NCI-H524 (cell line): ENCODE measurements at places on chromosomes 6 and 20.

DNA sequence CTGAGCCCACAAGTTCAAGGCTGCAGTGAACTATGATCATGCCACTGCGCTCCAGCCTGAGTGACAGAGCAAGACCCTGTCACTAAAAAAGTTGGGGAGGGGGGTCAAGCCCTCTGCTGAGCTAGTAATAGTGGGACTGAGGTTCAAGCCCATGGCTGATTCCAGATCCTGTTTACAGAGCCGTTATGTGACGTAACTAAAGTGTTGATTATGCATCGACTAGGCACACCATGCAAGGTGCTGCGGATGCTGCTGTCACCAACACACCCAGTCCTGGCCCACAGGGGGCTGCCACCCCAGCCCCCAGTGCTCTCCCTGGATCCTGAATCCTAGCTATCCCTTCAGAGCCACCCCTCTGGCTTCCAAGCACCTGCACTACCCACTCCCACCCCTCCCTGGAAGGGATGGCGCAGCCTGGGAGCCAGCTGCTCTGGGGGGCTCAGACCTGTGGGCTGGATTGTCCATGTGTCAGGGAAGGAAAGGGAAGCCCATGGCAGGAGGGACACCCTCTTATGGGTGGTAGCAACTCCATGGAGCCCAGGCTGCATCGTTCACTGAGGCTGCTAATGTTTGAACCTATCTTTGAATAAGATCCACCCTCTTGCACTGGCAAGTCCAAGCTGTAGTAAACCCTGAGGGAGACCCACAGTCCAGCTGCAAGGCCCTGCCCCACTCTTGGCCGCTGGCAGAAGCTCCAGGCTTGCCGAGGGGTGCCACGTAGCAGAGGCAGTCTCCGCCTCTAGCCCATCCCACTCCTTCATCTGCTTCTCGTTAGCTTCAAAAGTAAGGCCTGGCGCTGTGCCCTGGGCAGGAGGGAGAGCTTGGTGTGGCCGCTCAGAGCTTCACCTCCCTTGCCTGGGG is 95.0 kb downstream of the SNX5 start:
- peak; percentile 64 for DNase-seq

DNA sequence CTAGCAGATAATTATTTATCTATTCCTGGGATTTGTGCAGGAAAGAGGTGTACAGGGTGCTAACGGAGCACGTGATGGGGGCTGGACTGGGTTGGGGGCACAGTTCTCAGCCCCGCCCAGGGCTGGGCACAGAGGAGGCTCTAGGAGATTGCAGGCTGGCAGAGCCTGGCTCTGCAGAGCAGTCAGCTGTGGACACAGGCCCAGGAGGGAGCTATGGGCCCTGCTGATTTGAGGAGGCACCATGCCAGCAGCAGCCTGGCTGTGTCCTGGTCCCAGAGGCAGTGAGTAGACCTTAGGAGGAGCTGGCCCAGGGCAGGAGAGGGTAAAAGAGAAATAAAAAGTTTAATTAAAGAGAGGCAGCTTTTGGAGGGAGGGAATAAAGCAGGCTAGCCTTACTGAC is 19.3 kb downstream of the MAFB start:
- no peak for DNase-seq

GRCh38 chr6:34714663-34715062 is 18.1 kb upstream of the ILRUN start:
- DNase-seq = no peak

- peak; percentile 11 for DNase-seq
Measured at GRCh38 chr6:138001750-138002349, 105.4 kb downstream of the PERP start.

DNA sequence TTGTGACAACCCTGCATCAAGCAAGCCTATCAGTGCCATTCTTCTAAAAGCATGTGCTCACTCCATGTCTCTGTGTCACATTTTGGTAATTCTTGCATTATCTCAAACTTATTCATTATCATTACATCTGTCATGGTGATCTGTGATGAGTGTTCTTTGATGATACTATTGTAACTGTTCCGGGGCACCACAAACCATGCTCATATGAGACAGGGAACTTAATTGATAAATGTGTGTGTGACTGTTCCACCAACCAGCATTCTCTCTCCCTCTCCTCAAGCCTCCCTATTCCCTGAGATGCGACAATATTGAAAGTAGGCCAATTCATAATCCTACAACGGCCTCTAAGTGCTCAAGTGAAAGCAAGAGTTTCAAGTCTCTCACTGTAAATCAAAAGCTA is 4.0 kb downstream of the HUS1B start:
- DNase-seq = no peak

DNA sequence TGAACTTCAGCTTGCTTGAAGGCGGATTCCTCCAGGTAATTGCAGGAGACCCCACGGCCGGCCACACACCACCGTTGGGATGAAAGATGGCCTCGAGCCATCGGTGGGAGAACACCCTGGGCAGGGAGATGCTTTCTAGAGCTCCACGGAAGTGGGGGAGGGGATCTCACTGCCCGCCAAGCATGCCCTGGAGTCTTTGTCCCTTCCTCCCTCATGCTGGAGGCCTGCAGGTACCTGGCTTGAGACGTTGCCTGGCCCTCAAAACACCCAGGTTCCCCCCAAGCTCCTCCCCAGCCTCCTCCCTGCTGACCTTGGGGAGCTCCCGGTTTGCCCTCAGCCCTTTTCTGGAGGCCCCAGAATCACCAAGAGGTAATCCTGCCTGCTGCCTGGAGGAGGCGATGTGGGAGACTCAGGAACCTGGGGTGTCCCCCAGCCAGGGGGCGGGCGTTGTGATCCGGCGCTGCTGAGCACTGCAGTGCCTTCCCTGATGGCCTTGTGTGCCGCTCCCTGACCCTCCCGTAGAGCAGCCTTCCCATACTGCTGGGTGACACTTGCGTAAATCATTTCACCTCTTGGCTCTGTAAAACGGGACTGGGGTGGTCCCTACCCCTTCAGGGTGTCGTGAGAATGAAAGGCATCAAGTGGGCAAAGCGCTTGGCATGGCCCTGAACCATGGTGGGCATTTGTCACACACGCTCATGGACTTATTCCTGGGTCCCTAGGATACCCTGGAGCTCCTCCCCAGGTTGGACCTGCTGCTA is 91.4 kb downstream of the CEBPB start:
- DNase-seq = no peak
